ENCODE measurements at places on chromosomes 2 and 18.
A peak's percentile ranks its signal among the peaks of the same experiment; 100 is the strongest.

DNA sequence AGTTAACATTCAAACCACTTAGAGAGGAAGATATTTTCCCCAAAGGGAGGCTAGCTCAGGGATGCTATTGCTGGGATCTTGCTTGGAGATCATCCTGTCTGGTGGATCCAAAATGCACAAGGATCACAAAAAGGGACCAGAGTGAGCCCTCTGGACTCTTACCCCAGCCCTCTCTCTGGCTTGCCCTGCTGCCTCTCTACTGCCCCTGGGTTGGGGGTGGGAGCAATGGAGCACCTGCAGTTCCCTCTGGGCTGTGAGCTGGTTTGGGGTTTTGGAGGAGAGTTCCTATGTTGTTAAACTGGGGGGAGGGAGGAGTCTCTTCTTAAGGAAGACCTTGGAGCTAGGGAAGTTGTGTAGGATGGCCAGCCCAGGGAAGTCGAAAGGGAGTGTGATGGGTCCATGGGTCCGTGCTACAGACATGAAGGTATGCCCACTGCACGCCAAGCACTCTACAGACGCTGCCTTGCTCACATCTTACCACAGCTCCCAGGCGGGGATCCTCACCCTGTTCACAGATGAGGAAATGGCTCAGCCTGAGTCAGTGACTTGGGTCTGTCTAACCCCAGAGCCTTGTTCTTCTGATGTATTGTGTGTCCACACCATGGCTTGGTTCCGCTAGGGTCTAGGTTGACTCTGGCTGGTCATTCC, 3.8 kb downstream of the LBH start:
- DNase-seq = no peak

- DNase-seq = no peak
Measured at GRCh38 chr18:78972385-78972918, 7.2 kb upstream of the SALL3 start.

DNA sequence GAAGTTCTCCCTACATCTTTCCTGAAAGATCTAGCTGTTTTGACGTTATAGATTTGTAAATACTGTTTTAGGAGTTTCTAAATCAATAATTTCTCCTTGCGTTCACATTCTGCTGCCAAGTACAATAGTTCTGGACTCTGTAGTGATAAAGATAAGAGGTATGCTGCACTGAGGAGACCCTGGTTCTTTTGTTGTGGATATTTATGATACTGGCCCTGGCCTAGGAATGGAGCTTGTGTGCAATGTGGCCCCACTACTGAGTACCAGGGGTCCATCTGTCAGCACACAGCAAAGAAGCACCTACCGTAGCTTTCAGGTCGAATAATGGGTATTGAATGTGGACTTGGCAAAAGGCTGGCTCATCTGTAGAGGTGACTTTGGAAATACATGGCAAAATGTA, 85.0 kb downstream of the MAP3K20 start:
- DNase-seq = no peak

- no peak for DNase-seq
Measured at GRCh38 chr2:32940316-32940997, 6.3 kb upstream of the LTBP1 start.

DNA sequence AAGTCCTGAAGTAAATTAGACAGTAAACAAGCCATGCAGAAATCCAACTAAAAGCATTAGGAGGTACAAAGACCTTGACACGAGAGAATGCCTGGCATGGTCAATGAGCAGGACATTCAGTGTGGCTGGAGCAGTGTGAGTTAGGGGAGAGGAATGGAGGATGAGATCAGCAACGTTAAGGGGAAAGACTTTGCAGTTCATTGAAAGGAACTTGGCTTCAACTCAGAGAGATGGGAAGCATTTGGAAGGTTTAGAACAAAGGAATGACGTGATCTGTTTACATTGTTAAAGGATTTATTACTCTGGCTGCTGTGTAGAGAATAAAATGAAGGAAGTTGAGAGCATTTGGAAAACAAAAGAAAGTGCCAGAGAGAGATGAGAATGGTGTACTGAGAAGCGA, 621.3 kb downstream of the XIRP2 start:
- peak; percentile 84 for DNase-seq

- no peak for DNase-seq
Measured at GRCh38 chr2:443741-444140, 155.8 kb upstream of the ALKAL2 start.

DNA sequence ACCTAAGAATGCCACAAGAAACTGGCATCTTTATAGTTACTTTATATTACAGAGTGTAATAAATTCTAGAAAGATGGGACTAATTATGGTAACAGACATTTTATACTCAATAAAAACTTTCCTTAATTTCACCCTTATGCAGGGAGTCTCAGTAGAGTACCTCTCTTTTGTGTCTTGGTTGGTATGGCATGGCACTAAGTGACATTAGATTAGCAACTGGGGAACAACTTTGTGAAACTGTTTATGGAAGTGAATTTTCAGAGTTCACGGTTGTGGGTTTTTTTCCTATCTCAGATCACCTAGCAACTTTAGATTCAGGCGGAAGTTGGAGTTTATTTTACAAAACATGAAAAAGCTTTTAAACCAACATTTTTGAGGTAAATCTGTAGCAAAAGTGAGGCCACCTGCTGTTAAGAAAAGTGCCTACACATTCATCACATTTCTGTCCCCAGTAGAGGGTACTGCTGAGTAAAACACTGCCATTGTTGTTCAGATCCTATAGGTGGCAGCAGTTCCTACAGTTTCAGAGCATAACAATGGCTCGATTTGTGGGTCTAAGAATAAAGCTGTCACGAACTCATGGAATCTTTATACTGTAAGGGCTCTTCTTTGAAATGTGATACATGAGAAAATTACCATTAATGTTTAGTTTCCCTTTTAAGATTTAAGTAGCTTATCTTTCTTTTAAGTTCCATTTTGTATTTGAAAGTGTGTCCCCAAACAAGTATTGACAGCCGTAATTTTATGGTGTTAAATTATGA, 117.6 kb downstream of the CAMKMT start:
- DNase-seq = peak; percentile 84

Data from mesenchymal stem cell (in vitro differentiated cells and primary cell).